ENCODE measurements at places on chromosomes 12 and 14. TPM values are rescaled to one million over a fixed set of nuclear protein-coding genes. Genes with fewer than 3 reads are reported as not detected.

The PIK3C2G gene
- 0.31 TPM for total RNA-seq

The KRT75 gene
- total RNA-seq: not detected

The STXBP6 gene
- 13.8 TPM for total RNA-seq

The TSPAN11 gene
- 13.8 TPM for total RNA-seq

The VRTN gene
- not detected for total RNA-seq

The CISTR gene
- not detected for total RNA-seq

The SLC6A13 gene
- total RNA-seq: 5.6 TPM

The AKAP5 gene
- total RNA-seq: 19.1 TPM

The AICDA gene
- not detected for total RNA-seq

The LIMA1 gene
- 32.2 TPM for total RNA-seq

The B4GALNT3 gene
- 4.7 TPM for total RNA-seq

The SLC2A3 gene
- 59.5 TPM for total RNA-seq

The WSB2 gene
- total RNA-seq: 275 TPM

The PIP4P1 gene
- total RNA-seq: 31.3 TPM

The CLEC4C gene
- total RNA-seq: not detected

The CPNE6 gene
- 27.2 TPM for total RNA-seq

The SIX4 gene
- 0.31 TPM for total RNA-seq

The ADAM20 gene
- 9.4 TPM for total RNA-seq

The ABCD2 gene
- total RNA-seq: 18.8 TPM

The GARIN6 gene
- not detected for total RNA-seq

The ANGEL1 gene
- total RNA-seq: 22.2 TPM

The CAPZA3 gene
- total RNA-seq: not detected

The FOXN4 gene
- 0.94 TPM for total RNA-seq

The SYCP3 gene
- total RNA-seq: 1.3 TPM

The MGAT4C gene
- total RNA-seq: 77.3 TPM

The SPX gene
- 0.31 TPM for total RNA-seq

The LRP1 gene
- total RNA-seq: 135 TPM

The PAPLN gene
- total RNA-seq: 0.63 TPM

The FOXA1 gene
- total RNA-seq: not detected

The CHST11 gene
- 35.4 TPM for total RNA-seq

The TAS2R9 gene
- 2.8 TPM for total RNA-seq

All from parietal lobe (tissue), 2 donors.